ENCODE measurements at places on chromosomes 11 and 22.

GRCh38 chr11:119258983-119259382 is 52.8 kb downstream of the CBL start:
- DNase-seq: no peak

DNA sequence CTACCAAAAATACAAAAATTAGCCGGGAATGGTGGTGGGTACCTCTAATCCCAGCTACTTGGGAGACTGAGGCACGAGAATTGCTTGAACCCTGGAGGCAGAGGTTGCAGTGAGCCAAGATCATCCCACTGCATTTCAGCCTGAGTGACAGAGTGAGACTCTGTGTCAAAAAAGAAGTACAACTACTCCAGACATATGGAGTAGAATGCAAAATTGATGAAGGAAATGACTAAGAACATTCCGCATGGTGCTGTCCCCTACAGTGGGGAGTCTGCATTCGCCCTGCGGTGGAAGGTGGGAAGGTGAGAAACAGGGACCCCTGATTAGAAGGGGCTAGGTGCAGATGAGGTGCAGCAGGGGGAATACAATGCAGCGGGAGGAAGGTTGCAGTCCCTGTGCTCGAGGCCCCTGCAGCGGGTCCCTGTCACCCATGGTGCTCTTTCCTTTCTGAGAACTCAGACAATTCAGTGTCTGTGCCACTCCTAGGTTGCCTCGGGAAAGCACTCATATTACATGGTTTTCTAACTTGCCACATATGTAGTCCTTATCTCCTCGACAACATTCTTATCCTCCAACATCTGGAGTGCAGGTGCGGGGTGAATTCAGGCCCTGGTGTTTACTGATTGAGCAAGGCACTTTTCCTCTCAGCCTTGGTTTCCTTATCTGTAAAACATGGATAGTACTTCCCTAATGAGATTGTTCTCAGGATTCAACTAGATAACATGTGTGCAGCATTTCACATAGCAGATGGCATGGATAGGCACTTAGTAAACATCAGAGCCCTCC is 5.2 kb downstream of the POLD4 start:
- no peak for DNase-seq

GRCh38 chr22:30877662-30878515 is 90.7 kb downstream of the MORC2 start:
- DNase-seq: no peak

- DNase-seq: no peak
These were observed 7.8 kb upstream of the DUSP18 start for GRCh38 chr22:30675436-30675835.

DNA sequence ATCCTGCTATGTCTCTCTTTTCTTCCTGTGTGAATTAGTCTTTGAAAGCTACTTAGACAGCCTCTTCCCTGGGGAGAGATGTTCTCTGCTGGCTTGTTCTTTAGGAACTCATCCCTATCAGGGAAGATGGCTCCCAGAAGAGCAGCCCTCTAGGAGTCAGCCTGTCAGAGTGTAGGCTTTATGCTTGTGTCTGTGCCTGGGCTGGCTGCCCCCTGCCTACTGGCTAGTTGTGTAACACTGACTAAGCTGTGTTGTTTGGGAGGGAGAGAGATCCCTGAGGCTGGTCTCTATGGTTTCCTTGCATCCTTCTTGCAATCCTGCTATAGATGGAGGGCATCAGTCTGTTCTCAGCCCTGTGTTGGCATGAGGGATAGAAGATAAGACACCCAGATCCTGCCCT is 112.2 kb downstream of the STIM1 start:
- DNase-seq: no peak
